Stimulated activated CD4-positive, alpha-beta T cell treated with anti-CD3 and anti-CD28 coated beads, Interleukin-1b, Interleukin-23, amount 100 ng/mL, for 48 hours (primary cell): ENCODE measurements at places on chromosomes 6 and 20.

DNA sequence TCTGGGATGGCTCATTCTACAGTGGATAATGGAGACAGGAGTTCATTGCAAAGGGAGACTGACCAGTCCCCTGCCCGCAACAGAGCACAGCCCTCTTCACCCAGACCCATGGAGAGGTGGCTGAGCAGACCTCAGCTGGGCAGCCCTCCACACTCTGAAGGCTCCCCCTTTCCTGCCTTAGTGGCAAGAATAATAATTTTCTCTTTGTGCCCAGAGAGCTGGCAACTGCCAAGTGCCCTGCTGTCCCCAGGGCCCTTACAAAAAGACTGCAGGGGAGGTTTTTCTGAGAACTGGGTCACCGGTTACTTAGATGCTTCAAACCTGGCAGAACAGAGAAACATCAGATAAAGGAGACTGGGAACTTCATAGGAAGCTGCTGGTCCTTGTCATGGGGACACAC lies 35.4 kb upstream of the ZNFX1 start:
- DNase-seq, result no peak

- no peak for DNase-seq
Measured at GRCh38 chr20:25088267-25088666, 6.3 kb upstream of the VSX1 start.

GRCh38 chr20:2804852-2805688 lies 4.6 kb upstream of the CPXM1 start:
- DNase-seq, result no peak

GRCh38 chr6:5869676-5870075 lies 137.0 kb downstream of the NRN1 start:
- DNase-seq, result no peak

DNA sequence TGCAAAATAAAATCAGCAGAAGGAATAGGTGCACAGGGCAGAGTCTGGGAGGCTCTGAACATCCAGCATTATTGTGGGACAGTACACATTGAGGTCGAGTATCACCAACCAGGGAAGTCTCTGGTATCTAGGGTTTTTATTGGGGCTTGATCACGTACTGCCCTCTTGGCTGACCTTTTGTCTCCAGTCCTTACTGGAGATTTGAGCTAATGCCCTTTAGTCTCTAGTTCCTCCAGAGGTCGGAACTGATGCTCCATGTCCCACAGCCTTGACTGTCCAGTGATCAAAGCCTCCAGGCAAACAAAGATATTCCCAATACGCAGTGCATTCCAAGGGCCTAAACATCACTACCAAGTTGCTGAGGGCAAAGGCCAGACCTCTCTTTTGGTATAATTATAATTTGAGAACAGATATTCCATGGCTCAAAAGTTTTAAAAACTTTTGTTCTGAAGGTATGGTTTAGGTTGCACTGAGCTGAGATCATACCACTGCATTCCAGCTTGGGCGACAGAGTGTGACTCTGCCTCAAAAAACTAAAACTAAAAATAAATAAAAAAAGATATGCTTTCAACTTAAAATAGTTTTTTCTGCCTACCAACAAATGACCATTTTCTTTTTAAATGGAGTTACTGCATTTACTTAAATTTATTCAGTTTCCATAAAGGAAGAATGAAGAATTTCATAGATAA lies 56.9 kb upstream of the DYNLRB1 start:
- no peak for DNase-seq
